Immature natural killer cell (primary cell): ENCODE measurements at places on chromosomes 7 and 10. TPM values are rescaled to one million over a fixed set of nuclear protein-coding genes. Genes with fewer than 3 reads are reported as not detected.

GRCh38 chr10:86100581-86101061, 266.0 kb downstream of the GRID1 start:
- H3K4me3 ChIP-seq: no peak overlapping the region
- DNase-seq: no peak
- no peaks in the 10 kb centered on the region for H3K36me3 ChIP-seq
- H3K4me1 ChIP-seq: no peaks in the 10 kb centered on the region

DNA sequence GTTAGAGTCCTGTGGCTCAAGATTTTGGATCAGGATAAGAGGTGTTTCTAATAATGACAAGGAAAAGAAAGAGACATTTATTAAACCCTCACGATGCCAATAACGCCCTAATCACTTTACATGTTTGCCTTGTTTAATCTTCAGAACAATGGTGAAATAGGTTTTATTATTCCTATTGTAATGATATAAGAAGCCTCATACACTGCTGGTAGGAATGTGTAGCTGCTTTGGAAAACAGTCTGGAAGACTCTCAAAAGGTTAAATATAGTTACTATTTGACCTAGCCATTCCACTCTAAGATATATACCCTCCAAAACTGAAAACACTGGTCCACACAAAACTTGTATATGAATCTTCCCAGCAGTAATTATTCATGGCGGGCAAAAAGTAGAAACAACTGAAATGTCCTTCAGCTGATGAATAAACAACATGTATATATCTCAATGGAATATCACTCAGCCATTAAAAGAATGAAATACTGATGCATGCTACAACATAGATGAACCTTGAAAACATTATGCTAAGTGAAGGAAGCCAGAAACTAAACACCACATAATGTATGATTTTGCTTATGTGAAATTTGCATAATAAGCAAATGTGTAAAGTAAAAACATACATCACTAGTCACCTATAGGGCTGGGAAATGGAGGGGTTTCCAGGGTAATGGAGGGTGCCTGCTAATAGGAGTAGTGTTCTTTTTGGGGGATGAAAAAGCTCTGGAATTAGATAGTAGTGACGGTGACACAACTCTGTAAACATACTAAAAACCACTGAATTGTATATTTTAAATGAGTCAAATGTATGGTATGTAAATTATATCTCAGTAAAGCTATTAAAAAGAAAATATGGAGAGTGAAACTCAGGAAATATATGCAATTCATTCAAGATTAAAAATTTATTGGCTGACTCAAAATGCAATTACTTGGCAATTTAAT, 76.9 kb upstream of the ANK3 start:
- no peak for DNase-seq
- H3K4me1 ChIP-seq: no peaks in the 10 kb centered on the region
- no peak overlapping the region for H3K27ac ChIP-seq
- H3K27me3 ChIP-seq: no peaks in the 10 kb centered on the region
- H3K4me3 ChIP-seq: no peak overlapping the region

GRCh38 chr10:13795653-13796555, 209.1 kb downstream of the PRPF18 start:
- no peaks in the 10 kb centered on the region for H3K36me3 ChIP-seq
- H3K27ac ChIP-seq: peak overlapping the region; percentile 66
- H3K27me3 ChIP-seq: peaks cover 3% of the 10 kb centered on the region
- H3K4me1 ChIP-seq: peaks cover 42% of the 10 kb centered on the region
- peak overlapping the region; percentile 66 for H3K4me3 ChIP-seq
- DNase-seq: peak; percentile 45

- peaks cover 12% of the 10 kb centered on the region for H3K4me1 ChIP-seq
- peak; percentile 39 for DNase-seq
- H3K36me3 ChIP-seq: no peaks in the 10 kb centered on the region
- no peaks in the 10 kb centered on the region for H3K27me3 ChIP-seq
These were observed 30.0 kb downstream of the NET1 start for GRCh38 chr10:5442065-5442989.

- peaks cover 9% of the 10 kb centered on the region for H3K27me3 ChIP-seq
- H3K27ac ChIP-seq: no peak overlapping the region
- H3K36me3 ChIP-seq: peaks cover 5% of the 10 kb centered on the region
- no peak overlapping the region for H3K4me3 ChIP-seq
- no peak for DNase-seq
- H3K4me1 ChIP-seq: peaks cover 1% of the 10 kb centered on the region
These were observed 73.3 kb downstream of the MICALL2 start for GRCh38 chr7:1385809-1386622.

DNA sequence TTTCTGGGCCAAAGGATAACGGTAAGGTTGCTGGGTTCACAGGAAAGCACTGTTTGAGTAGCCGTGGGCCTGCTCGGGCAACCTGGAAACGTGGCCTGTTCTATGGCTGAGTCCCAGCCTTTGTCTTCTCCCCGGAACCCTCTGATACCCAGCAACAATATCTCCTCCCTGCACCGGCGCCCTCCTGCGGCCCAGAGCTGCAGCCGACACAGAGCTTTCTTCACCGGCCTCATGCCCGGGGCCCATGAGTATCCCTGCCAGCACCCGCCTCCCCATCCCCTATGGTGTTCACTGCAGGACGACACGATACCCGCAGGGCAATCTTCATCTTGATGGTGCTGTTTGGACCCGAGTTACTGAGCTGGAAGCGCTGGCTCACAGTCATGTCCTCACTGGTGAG, 38.6 kb upstream of the NCAPG2 start:
- peaks cover 22% of the 10 kb centered on the region for H3K36me3 ChIP-seq
- no peak for DNase-seq
- peaks cover 11% of the 10 kb centered on the region for H3K4me1 ChIP-seq

- peaks cover 51% of the 10 kb centered on the region for H3K36me3 ChIP-seq
- H3K4me3 ChIP-seq: no peak overlapping the region
- DNase-seq: no peak
- no peaks in the 10 kb centered on the region for H3K27me3 ChIP-seq
- no peaks in the 10 kb centered on the region for H3K4me1 ChIP-seq
These were observed 69.4 kb upstream of the OGDHL start for GRCh38 chr10:49831352-49832035.

- H3K27me3 ChIP-seq: peaks cover 2% of the 10 kb centered on the region
- H3K4me1 ChIP-seq: no peaks in the 10 kb centered on the region
- no peak for DNase-seq
- H3K27ac ChIP-seq: no peak overlapping the region
- H3K4me3 ChIP-seq: no peak overlapping the region
These were observed 345.8 kb downstream of the PLXNA4 start for GRCh38 chr7:132230462-132230861.

GRCh38 chr7:103856929-103857328, 132.5 kb downstream of the RELN start:
- DNase-seq: no peak
- H3K36me3 ChIP-seq: no peaks in the 10 kb centered on the region
- H3K27ac ChIP-seq: no peak overlapping the region
- H3K27me3 ChIP-seq: no peaks in the 10 kb centered on the region

GRCh38 chr10:125409756-125410155, 249.4 kb upstream of the CTBP2 start:
- H3K36me3 ChIP-seq: no peaks in the 10 kb centered on the region
- H3K4me3 ChIP-seq: no peak overlapping the region
- no peak for DNase-seq
- no peak overlapping the region for H3K27ac ChIP-seq

- no peaks in the 10 kb centered on the region for H3K4me1 ChIP-seq
- no peak overlapping the region for H3K4me3 ChIP-seq
- no peak overlapping the region for H3K27ac ChIP-seq
- DNase-seq: no peak
- H3K36me3 ChIP-seq: no peaks in the 10 kb centered on the region
These were observed 50.1 kb upstream of the INPP5A start for GRCh38 chr10:132487241-132488135.

DNA sequence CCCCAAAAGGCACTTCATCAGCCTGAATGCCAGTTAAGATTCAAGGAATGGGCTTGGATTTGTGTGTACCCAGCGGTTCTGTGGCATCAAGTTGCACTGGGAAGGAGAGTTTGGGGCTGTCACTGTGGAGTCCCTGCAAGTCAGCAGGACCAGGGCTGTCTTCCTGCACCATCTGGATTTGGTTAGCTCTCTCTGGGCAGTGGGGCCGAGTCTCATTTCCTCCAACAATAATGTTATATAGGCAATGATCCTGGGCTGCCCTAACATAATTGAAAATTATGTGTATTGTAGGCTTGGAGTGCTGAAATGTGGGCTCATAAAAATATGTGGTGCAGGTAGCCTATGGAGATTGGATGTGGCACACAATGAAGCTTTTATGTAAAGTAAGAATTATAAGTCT, 87.2 kb downstream of the TCF7L2 start:
- no peak for DNase-seq

DNA sequence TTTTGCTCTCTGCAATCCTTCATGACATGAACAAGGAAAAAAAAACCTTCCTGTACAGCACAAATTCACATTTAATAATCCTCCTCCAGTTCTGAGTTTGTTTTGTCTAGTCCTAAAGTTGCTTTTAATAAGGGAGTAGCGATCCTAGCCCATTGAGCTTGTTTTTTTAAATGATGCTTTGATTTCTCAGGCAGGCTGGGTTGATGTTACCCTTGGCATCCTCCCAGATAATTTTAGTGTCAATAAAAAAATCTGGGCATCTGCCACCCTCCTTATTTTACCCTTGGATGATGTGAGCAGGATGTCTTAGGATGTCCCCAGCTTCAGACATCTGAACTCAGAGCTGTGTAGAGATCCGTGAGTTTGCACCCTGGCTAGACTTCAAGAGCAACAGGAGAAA, 33.9 kb upstream of the PROSER2 start:
- H3K27ac ChIP-seq: no peak overlapping the region
- H3K27me3 ChIP-seq: peaks cover 4% of the 10 kb centered on the region
- no peaks in the 10 kb centered on the region for H3K36me3 ChIP-seq
- no peaks in the 10 kb centered on the region for H3K4me1 ChIP-seq
- no peak overlapping the region for H3K4me3 ChIP-seq

VGF gene
- polyA plus RNA-seq: not detected

PDK4 gene
- polyA plus RNA-seq: 2.5 TPM

GET4 gene
- 25.3 TPM for polyA plus RNA-seq

UPK3BL1 gene
- 15.8 TPM for polyA plus RNA-seq

OPN4 gene
- polyA plus RNA-seq: not detected

GRM3 gene
- not detected for polyA plus RNA-seq

MMRN2 gene
- not detected for polyA plus RNA-seq

WAPL gene
- 40.4 TPM for polyA plus RNA-seq

NCF1 gene
- 3.5 TPM for polyA plus RNA-seq

SLC26A5 gene
- not detected for polyA plus RNA-seq
